Natural killer cell treated with Interleukin-12 subunit alpha and Interleukin-12 subunit beta and Interleukin-15 and Interleukin-18, amount 100 ng/mL, for 72 hours (primary cell): ENCODE measurements at places on chromosomes 7 and 10.

GRCh38 chr10:30928742-30929141 is 102.9 kb downstream of the ZNF438 start:
- H3K27me3 ChIP-seq = no peaks in the 10 kb centered on the region
- H3K4me3 ChIP-seq = peak overlapping the region; percentile 40
- H3K4me1 ChIP-seq = peaks cover 7% of the 10 kb centered on the region
- peaks cover 14% of the 10 kb centered on the region for H3K36me3 ChIP-seq
- H3K27ac ChIP-seq = no peak overlapping the region
- no peak for DNase-seq

DNA sequence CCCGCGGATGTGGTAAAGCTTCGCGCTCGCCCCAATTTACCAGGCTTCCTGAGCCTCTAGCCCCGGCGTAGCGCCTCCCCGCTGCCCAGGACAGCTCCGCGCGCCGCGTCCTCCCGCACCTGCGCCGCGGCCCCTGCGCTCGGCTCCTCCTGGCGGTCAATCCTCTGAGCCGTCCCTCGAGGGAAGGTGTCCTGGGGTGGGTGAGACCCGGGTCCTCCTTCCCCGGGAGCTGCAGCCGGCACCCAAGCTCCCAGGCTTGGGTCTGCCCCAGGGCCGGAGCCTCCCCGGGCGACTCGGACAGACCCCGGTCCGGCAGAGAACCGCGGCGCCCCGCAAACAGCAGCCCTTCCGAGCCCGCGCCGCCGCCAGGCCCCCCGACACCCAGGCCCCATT is 512 bp downstream of the OSBPL3 start:
- DNase-seq = peak; percentile 92
- H3K4me1 ChIP-seq = peaks cover 63% of the 10 kb centered on the region
- H3K4me3 ChIP-seq = peak overlapping the region; percentile 96
- peak overlapping the region; percentile 82 for H3K27ac ChIP-seq
- H3K36me3 ChIP-seq = no peaks in the 10 kb centered on the region

DNA sequence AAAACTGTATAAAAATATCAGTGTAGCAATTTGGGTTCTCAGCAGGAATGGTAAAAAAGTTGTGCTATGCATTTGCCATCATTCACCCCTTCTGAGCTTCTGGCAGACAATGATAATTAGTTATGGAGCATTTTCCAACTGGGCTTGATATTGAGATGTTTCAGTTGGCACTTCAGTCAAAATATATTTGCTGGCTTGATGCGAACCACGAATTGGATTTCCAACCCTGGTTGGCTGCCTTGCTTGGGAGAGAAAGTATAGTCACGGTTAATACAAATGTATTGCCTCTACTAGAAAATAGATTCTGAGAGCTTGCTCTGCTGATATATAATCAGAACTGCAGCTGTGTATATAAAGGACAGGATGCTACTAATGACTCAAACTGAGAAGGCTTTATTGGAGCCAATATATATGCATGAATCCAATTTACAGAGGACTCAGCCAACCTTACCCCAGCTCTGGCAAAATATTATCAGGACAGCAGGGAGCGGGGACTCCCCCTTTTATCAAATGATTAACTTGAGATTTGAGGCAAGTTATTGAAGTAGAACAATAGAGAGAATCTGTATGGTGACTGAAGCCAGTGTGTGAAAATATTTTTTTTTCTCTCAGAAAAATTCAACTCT is 219.8 kb upstream of the SMIM30 start:
- no peak overlapping the region for H3K4me3 ChIP-seq
- DNase-seq = no peak
- no peak overlapping the region for H3K27ac ChIP-seq
- no peaks in the 10 kb centered on the region for H3K4me1 ChIP-seq
- H3K27me3 ChIP-seq = no peaks in the 10 kb centered on the region

- no peaks in the 10 kb centered on the region for H3K4me1 ChIP-seq
- H3K4me3 ChIP-seq = no peak overlapping the region
- H3K36me3 ChIP-seq = no peaks in the 10 kb centered on the region
- no peak for DNase-seq
- no peaks in the 10 kb centered on the region for H3K27me3 ChIP-seq
- no peak overlapping the region for H3K27ac ChIP-seq
These were observed 303.5 kb downstream of the PAXIP1 start for GRCh38 chr7:154699417-154699816.

DNA sequence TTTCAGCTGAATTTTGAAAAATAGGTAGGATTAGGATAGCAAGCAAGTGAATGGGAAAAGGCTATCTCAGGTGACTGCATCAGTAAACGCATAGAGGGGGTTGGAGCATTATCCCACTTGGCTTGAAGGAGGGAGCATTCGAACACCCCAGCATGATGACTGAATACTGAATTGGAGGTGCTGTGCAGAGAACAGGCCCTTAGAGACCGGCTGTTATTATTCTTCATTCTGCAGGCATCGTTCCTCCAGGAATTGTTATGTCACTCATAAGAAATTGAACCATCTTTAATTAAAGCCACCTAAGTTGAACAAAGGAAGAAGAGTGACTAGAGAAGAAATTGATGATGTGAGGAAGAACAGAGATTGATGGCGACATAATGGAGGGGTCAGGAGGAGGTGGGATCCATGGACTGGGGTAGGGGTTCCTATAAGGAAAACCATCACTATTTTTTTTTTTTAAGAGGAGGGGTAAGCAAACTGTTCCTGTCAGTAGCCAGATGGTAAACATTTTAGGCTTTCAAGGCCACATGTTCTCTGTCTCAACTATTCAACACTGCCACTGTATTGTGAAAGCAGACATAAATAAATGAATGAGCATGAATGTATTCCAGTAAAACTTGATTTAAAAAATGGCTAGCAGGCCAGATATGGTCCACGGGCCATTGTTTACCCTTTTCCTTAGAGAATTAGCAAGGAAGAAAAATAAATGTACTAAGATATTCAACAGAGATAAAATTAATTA is 264.7 kb upstream of the TAC1 start:
- H3K4me3 ChIP-seq = no peak overlapping the region
- H3K36me3 ChIP-seq = peaks cover 9% of the 10 kb centered on the region
- no peak overlapping the region for H3K27ac ChIP-seq
- peaks cover 7% of the 10 kb centered on the region for H3K27me3 ChIP-seq

- H3K4me1 ChIP-seq = no peaks in the 10 kb centered on the region
- DNase-seq = no peak
- H3K27me3 ChIP-seq = peaks cover 43% of the 10 kb centered on the region
These were observed 13.5 kb downstream of the CRTAC1 start for GRCh38 chr10:98016772-98017475.

- H3K4me1 ChIP-seq = no peaks in the 10 kb centered on the region
- H3K27ac ChIP-seq = no peak overlapping the region
- peaks cover 12% of the 10 kb centered on the region for H3K36me3 ChIP-seq
- DNase-seq = no peak
- H3K4me3 ChIP-seq = no peak overlapping the region
These were observed 126.6 kb downstream of the TRRAP start for GRCh38 chr7:99004781-99005500.

GRCh38 chr7:112159351-112159750 is 46.8 kb downstream of the DOCK4 start:
- H3K36me3 ChIP-seq = no peaks in the 10 kb centered on the region
- no peak overlapping the region for H3K27ac ChIP-seq
- peaks cover 27% of the 10 kb centered on the region for H3K27me3 ChIP-seq

GRCh38 chr7:144854839-144855424 is 19.1 kb upstream of the TPK1 start:
- DNase-seq = no peak
- H3K4me3 ChIP-seq = no peak overlapping the region
- peaks cover 5% of the 10 kb centered on the region for H3K36me3 ChIP-seq
- H3K27ac ChIP-seq = no peak overlapping the region
- H3K27me3 ChIP-seq = peaks cover 10% of the 10 kb centered on the region

GRCh38 chr7:140179339-140179738 is 2.6 kb upstream of the KDM7A start:
- no peak overlapping the region for H3K27ac ChIP-seq
- DNase-seq = no peak
- H3K27me3 ChIP-seq = peaks cover 27% of the 10 kb centered on the region

- peaks cover 8% of the 10 kb centered on the region for H3K4me1 ChIP-seq
- DNase-seq = no peak
- H3K27me3 ChIP-seq = no peaks in the 10 kb centered on the region
- no peaks in the 10 kb centered on the region for H3K36me3 ChIP-seq
- no peak overlapping the region for H3K4me3 ChIP-seq
- H3K27ac ChIP-seq = no peak overlapping the region
These were observed 10.5 kb downstream of the RHBDD2 start for GRCh38 chr7:75889223-75889825.

DNA sequence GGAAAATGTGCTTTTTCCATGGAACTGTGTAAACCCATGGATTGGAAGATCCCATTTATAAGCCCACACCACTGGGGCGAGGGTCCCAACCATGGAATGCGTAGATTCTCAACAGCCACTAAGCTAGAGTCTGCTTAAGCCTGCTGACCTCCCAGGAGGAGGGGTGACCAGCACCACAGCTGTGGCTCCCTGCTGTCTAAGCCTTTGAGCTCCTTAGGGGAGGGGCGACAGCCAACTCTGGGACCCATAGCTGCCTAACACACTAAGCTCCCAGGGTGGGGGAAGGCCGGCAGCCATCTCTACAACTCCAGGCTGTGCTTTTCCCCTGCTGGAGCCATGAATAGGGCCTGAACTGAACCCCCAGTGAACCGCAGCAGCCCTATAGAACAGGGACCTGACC is 249.8 kb upstream of the HPS1 start:
- no peak overlapping the region for H3K4me3 ChIP-seq
- no peak overlapping the region for H3K27ac ChIP-seq
- no peaks in the 10 kb centered on the region for H3K36me3 ChIP-seq

GRCh38 chr10:105875050-105875449 is 1234.0 kb downstream of the SORCS3 start:
- no peaks in the 10 kb centered on the region for H3K27me3 ChIP-seq
- no peak overlapping the region for H3K27ac ChIP-seq

DNA sequence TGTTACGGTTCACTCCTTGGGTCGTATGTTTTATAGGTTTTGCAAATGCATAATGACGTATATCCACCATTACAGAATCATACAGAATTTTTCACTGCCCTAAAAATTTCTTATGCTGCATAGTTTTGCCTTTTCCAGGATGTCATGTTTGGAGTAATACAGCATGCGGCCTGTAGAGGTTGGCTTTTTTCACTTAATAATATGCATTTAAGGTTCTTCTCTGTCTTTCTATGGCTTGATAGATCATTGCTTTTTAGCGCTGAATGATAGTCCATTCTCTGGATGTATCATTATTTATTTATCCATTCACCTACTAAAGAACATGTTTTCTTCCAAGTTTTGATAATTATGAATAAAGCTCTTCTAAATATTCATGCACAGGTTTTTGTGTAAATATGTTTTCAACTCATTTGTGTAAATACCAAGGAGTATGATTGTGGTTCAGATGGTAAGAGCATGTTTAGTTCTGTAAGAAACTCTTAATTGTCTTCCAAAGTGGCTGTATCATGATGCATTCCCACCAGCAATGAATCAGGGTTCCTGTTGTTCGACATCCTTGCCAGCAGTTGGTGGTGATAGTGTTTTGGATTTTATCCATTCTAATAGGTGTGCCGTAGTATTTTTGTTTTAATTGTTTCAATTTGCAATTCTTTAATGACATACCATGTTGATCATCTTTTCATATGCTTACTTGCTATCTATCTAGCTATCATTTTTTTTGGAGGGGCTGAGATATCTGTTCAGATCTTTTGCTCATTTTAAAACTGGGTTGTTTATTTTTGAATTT is 531.2 kb upstream of the GHITM start:
- no peaks in the 10 kb centered on the region for H3K36me3 ChIP-seq
- H3K27me3 ChIP-seq = no peaks in the 10 kb centered on the region
- no peak overlapping the region for H3K4me3 ChIP-seq
- no peaks in the 10 kb centered on the region for H3K4me1 ChIP-seq
- DNase-seq = no peak

GRCh38 chr10:87684001-87684638 is 24.4 kb downstream of the PAPSS2 start:
- no peaks in the 10 kb centered on the region for H3K36me3 ChIP-seq
- no peak overlapping the region for H3K4me3 ChIP-seq
- H3K4me1 ChIP-seq = no peaks in the 10 kb centered on the region
- DNase-seq = no peak
- H3K27me3 ChIP-seq = peaks cover 22% of the 10 kb centered on the region

GRCh38 chr10:124070666-124071065 is 22.7 kb downstream of the CHST15 start:
- no peak overlapping the region for H3K4me3 ChIP-seq
- no peaks in the 10 kb centered on the region for H3K36me3 ChIP-seq
- H3K27me3 ChIP-seq = peaks cover 20% of the 10 kb centered on the region
- no peak for DNase-seq
- H3K27ac ChIP-seq = no peak overlapping the region
- peaks cover 5% of the 10 kb centered on the region for H3K4me1 ChIP-seq

GRCh38 chr7:88586219-88586618 is 173.3 kb upstream of the ZNF804B start:
- no peak overlapping the region for H3K27ac ChIP-seq
- H3K4me3 ChIP-seq = no peak overlapping the region
- H3K4me1 ChIP-seq = no peaks in the 10 kb centered on the region
- H3K27me3 ChIP-seq = no peaks in the 10 kb centered on the region
- H3K36me3 ChIP-seq = peaks cover 4% of the 10 kb centered on the region
- no peak for DNase-seq

DNA sequence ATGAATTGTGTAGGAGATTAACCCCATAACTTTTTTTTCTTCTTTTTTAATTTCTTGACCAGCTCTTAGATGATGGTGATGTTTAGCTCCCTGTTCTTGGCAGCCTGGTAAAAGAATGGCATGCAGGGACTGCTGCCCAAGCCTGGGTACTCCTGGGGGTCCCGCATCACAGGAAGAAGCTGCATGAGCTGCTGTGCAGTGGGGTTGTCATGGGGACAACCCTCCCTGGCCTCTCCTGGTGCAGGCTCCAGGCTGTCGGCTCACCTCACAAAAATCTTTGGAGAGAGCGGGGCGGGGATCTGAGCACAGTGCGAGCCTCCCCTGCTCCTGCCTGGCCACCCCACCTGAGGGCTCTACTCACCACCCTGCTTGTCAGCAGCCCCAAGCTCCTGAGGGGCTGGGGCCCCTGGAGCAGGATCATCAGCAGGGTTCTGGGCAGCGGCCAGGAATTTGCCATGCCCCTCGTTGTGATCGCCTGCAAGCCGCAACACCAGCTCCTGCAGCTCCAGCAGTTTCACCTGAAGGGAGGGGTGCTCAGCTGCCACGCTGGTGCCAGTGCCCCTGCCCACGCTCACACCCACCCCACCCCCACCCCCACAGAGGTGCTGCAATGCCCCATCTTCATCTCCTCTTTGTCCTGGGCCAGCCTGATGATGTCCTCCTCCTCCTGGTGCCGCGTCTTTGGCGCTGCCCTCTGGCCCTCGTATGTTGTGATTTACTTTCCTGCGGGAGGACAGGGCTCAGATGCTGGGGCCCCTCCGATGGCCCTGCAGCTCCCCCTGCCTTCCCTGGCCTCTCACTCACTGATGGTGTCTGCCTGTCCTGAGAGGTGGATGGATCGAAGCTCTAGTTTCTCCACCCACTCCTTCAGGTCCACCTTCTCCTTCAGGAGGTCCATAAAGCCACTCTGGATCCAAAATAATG is 15.5 kb upstream of the MTPAP start:
- H3K27me3 ChIP-seq = peaks cover 2% of the 10 kb centered on the region
- no peak overlapping the region for H3K4me3 ChIP-seq
- no peak overlapping the region for H3K27ac ChIP-seq
- no peaks in the 10 kb centered on the region for H3K36me3 ChIP-seq
- peaks cover 6% of the 10 kb centered on the region for H3K4me1 ChIP-seq
